ENCODE measurements at places on chromosomes 4 and X.

DNA sequence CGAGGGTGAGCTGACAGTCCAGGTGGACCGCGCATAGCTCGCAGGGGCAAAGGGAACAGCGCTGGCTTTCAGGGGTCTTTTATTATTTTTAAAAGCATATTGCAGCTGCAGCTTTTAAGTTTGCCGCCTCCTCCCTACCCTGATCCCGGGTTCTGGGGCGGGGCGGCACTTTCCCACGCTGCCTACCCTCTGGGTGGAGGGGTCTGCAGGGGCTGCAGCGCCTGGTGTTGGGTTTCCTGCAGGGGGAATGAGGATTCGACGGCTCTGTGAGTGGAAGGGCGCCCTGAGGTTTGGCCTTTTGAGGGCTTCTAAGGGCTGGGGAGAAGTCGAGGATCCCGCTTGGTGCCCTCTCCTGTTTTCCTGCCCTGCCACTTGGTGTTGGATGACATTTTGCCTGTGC lies 80.7 kb upstream of the SCML1 start:
- DNase-seq: no peak

DNA sequence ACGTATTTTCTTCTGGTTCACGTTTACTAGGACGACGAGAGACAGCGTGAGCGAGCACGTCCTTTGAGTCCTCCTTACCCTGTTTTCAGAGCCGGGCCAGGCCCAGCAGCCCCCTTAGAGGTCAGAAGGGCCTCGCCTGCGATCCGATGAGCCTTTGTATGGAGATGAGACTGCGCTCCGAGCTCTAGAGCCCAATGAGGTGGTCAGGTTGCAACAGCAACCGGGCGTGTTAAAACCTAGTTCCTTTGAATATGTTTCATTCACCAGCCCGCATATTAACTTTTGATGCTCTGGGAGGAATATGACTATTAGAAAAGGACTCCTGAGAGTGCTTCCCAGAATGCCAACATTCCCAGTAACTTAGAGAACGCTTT lies 55.6 kb upstream of the TADA2B start:
- no peak for DNase-seq

DNA sequence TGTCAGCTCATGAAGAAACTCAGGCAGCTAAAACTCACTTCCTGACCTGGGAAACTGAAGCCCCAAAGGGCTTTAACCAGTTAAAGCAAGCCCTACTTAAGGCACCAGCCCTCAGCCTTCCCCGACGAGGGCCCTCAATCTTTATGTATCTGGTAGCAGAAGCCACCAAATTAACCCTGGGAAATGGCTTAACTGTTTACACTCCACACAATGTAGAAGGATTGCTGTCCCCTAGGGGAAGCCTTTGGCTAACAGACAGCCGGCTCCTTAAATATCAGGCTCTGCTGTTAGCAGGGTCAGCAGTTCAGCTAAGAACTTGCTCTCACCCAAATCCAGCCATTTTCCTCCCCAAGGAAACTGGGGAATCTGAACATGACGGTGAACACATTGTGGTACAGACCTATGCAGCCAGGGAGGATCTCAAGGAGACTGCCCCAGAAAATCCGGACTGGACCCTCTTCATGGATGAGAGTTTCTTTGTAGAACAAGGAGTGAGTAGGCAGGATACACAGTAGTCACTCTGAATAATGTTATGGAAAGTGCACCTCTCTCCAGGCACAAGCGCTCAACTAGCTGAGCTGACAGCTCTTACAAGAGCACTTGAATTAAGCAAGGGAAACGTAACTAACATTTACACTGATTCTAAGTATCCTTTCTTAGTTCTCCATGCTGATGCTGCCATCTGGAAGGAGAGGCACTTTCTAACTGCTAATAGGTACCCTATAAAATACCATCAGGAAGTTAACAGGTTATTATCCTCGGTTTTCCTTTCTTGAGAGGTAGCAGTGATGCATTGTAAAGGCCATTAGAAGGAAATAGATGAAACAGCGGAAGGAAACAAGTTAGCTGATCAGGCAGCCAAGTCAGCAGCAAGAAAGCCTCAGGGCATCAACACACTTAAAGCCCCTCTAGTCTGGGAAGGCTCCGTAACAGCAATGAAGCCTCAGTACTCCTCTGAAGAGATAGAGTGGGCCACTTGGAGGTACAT lies 9.6 kb upstream of the NAF1 start:
- DNase-seq: no peak

DNA sequence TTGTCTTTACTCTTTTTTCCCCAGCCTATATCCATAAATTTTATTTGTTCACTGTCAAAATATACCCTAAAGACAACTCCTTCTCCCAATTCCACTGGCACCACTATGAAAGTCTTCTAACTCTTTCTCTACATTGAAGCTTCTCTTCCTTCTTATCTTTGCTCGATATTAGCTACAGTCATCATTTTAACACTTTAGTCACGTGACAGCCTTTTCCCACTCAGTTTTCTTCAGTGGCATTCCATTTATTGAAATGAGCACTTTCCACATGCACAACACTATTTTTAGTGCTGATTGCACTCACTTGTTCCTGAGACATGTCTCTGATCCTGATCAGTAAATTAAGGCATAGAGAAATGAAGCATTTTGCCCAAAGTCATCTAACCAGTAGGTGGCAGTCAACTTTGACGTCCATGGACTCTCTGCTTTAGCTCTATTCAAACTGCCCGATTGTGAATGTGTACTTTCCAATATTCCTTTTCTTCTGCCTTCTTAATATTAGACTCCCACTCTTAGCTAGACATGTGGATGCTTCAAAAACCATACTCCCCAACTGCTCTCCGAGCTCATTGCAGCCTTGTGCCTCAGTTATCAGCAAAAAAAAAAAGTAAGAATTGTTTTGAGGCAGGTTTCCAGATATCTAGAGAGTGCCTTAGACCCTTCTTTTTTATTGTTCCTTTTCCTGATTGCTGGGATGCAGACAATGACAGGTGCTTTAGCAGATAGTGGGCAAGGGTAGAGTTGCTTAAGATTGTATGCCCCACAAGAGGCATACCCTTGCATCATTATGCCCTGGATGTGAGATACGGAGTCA lies 394.4 kb upstream of the ADGRL3 start:
- DNase-seq: no peak

- DNase-seq: no peak
Observed at GRCh38 chr4:1207603-1208265, 35.4 kb upstream of the SPON2 start.

DNA sequence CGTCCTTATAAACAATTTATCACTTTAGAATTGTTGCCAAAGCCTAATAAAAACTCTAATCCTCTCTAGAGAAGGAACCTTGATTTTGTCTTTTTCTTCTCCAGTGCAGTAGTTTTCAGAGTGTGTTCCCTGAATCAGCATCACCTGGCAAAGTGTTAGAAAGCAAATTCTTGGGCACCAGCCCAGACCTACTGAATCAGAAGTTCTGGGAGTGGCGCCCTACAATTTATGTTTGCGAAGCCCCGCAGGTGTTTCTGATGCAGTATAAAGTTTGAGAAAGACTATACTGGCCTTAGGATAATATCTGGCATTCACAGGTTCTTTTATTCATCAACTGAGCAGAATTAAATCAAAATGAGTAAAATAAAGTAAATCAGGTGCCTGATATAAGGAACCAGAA lies 645.8 kb upstream of the ATOH1 start:
- DNase-seq: no peak

DNA sequence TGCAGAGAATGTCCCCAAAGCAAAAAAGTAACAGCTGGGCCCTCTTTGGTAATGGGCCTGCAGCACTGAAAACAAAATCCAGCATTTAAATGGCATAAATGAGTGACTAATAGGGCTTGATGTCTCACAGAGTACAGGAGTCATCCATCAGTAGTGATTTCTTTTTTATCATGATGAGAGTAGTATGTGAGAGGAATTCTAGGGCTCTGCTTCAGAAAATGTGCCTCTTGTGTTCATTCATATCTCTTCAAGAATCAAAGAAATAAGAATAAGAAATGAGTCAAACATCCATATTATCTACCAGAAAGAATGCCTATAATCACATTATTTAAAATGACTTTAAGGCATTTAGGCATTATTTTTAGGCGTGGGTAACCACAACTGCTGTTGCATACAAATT lies 792.9 kb upstream of the HTR2C start:
- DNase-seq: no peak

- no peak for DNase-seq
Observed at GRCh38 chrX:123988423-123989111, 27.1 kb downstream of the STAG2 start.

DNA sequence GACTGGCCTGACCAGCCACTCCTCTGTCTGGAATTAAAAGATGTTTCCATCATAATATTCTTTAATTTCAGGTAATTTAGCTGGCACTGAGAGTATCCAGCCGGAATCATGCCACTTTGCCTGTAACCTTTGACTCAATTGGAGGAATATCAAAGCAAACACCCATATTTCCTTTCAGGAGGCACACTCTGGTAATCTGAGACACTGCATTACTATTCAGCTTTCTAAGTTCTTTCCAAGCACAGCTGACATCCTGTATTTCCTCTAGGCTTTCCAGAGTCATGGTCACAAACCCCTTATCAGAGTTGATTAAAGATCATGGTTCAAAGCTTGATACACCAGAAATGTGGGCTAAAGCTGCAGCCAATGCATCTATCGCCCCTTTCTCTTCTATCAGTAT lies 29.3 kb downstream of the INTS12 start:
- no peak for DNase-seq

DNA sequence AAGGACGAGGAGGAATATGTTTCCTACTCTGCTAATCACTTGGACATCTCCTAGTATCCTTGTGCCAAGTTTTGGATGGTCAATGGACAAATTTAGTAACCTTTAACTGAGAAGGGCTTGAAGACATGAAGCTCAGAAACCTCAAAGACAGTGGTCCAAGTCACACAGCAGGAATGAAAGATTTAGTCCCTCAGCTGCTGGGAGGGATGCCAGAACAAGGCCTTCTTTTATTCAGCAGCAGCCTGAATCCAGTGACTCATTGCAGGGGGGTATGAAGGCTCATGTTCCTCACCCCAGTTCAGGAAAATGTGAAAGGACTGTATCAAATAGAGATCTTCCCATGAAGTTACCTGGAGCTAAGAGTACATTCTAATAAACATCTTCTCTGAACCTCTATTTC lies 214.9 kb upstream of the UGT8 start:
- no peak for DNase-seq

- DNase-seq: no peak
Observed at GRCh38 chr4:18616720-18617119, 595.2 kb upstream of the LCORL start.

DNA sequence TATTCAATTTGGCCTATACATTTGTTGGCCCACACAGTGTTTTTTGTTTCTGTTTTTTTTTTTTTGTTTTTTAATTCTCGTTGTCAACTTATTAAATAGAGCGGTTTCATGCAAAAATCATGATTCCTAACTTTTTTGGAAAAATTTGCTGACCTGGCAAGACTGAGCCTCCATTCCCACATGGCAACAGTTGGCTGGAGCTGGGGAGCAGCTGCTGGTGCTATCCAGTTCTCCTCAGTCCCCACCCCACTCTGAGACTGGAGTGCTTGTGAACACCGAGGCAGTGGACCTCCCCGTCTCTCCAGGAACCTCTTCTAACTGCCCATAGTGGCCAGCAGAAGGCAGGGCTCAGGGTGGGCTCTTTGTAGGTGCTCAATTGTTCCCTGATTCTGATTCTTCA lies 95.7 kb upstream of the OTUD4 start:
- DNase-seq: no peak

GRCh38 chrX:118644378-118644777 lies 83.0 kb upstream of the IL13RA1 start:
- no peak for DNase-seq

- no peak for DNase-seq
Observed at GRCh38 chrX:110210417-110211139, 107.3 kb downstream of the AMMECR1 start.

GRCh38 chr4:181308476-181309312 lies 934.5 kb upstream of the TENM3 start:
- DNase-seq: no peak

GRCh38 chrX:41664375-41664901 lies 24.3 kb upstream of the GPR34 start:
- DNase-seq: no peak

GRCh38 chr4:110654254-110654635 lies 31.4 kb upstream of the PITX2 start:
- DNase-seq: no peak

DNA sequence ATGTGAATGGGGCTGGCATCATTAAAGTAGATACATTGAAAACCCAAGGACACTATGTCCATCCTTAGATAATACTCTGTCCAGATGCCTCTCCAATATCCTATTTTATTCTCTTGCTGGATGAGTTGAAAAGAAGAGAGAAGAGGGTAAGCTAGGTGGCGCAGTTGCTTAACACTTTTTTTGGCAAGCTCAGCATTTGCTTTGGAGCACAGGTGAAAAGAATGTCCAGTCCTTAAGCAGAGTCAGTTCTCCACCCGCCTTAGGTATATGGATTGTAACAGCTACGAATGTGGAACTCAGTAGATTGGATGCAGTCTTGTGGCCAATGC lies 208.4 kb downstream of the NWD2 start:
- no peak for DNase-seq

- DNase-seq: no peak
Observed at GRCh38 chr4:7073526-7074390, 5.9 kb upstream of the GRPEL1 start.

DNA sequence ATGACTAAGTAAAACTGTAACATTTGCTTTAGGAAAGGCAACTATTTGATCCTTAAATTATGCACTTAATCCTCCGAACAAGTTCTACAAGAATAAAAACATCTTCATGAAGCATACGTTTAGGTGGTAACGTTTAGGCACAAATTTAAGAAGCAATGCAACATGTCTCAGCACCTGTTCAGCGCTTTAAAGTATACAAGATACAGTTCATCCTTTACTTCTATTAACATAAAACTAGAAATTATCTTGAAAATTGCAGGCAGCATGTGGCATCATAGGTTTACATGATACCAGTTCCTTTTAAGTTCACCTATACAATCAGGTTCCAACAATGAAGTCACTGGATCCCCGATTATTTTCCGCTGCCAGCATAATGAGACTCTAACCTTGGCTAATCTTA lies 1.5 kb downstream of the PLA2G12A start:
- no peak for DNase-seq

DNA sequence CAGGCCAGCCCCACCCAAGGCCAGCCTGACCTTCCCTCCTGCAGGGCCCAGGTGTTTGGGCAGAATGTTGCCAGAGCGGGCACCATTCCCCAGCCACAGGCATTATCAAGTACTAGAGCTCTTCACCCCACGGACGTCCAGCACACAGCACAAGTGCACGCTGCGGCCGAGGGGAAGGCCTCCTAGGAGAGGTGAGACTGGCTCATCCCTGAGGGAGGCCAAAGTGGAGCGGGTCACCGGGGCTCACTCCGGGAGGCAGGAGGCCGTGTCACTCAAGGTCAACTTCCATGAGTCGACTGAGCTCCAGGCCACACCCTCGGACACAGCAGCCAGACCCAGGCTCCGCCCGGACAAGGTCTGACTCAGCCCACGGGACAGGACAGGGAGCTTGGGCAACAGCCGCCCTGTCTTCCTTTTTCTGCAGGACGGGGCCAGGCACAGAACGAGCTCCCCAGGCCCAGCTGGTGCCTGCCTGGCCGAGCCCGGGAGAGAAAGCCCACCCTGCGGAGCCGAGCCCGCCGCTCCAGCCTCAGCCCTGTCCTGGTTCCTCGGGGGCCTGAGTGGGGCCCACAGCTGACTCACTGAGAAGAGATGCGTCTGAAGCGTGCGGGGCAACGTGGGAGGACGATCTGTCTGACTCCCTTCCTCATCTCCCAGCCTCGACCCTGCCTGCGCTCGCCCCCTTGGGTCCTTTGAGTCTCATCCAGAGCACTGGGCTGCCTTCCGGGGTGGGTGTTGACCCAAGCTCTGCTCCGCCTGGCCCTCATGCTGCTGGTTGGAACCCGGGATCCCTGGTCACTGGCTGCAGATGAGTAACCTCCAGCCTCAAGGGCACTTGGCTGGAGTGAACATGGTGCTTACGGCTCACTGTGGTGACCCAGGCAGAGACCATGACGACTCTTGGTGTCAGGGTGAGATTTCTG lies 1.6 kb downstream of the SLC49A3 start:
- no peak for DNase-seq

Measured in stimulated activated CD4-positive, alpha-beta T cell treated with anti-CD3 and anti-CD28 coated beads, Interleukin-1b, Interleukin-23, amount 100 ng/mL, for 1 hour (primary cell).